Suprapubic skin (tissue), 4 donors: ENCODE measurements at places on chromosomes 12 and 14.

- DNase-seq = no peak
Observed at GRCh38 chr14:38964630-38965029, 138.4 kb downstream of the SEC23A start.

DNA sequence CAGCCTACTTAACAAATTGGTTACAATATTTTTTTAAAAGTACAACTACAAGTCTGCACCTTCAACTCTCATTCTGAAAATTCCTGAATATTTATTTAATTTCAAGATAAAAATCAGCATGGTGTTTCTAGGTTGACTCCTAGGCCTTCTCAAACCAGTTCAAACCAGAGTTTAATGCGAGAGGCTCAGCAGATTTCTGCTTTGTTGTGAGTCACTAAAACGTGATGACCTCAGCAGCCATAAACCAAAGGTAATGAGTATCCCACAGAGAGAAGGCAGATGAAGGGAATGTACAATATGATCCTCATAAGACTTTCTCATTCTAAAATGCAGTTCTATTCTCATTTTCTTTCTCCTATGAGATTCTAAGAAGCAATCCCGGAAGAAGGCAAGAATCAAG is 1.5 kb downstream of the PRDM4 start:
- DNase-seq = no peak

GRCh38 chr14:21575661-21576060 is 4.2 kb downstream of the OR10G3 start:
- no peak for DNase-seq

DNA sequence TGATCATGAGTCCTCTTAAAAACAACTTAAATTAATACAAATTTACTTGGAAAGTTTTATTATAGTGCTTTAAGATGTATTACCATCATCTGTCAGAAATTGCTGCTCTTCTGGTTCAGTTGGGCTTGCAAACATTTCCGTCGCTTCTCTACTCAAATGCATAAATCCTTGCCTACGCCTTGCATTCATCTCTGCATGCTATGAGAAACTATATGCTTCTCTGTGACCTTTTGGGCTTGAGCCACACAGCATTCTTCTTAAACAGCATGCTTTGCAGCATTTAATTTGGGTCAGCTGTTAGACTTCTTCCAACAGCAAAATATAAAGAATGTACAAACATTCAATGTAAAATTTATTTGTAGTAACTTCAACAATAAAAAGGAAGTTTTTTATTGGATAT is 305.7 kb upstream of the FLRT2 start:
- DNase-seq = no peak

DNA sequence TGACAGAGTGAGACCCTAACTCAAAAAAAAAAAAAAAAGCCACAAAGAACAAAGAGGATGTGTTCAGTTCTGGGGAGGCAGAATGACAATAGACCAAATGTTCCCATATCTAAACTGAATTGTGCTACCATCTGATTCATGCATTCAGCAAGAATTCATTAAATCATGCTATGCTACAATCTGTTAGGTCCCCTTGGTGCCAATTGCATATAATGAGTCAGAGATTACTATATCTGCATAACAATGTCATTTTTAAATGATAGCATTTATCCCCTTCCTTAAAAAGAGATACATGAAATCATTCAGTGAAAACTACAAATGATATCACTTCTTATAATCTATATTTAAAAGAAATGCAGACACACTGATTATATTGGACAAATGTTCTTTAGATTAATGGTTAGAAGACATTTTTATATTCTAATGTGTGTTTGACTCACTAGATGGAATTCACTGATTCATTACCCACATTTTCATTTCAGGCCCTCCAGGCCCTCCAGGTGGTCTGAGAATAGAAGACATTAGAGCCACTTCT is 207.6 kb upstream of the PDZRN4 start:
- DNase-seq = no peak

GRCh38 chr14:54792288-54792687 is 110.3 kb downstream of the GCH1 start:
- DNase-seq = no peak

DNA sequence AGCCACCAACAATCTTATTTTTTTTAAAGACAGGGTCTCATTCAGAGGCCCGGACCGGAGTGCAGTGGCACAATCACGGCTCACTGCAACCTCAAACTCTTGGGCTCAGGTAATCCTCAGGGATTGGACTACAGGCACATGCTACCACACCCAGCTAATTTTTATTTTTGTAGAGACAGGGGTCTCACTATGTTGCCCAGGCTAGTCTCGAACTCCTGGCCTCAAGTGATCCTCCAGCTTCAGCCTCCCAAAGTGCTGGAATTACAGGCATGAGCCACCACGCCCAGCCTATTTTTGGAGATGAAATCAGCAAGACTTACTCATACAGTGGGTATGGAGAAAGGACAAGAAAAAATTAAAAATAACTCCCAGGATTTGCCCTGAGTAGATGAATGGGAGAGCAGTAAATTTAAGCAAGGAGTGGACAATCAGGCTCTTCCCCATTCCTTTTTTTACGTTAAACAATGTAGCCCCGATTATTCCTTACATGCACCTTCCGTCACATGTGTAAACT is 13.2 kb downstream of the FMNL3 start:
- no peak for DNase-seq

GRCh38 chr14:69876848-69877306 is 2.3 kb upstream of the SMOC1 start:
- DNase-seq = no peak

GRCh38 chr14:28608851-28609828 is 157.4 kb upstream of the FOXG1 start:
- DNase-seq = no peak

GRCh38 chr12:16323010-16323409 is 24.4 kb upstream of the MGST1 start:
- no peak for DNase-seq

GRCh38 chr12:46661110-46661845 is 164.5 kb downstream of the SLC38A4 start:
- no peak for DNase-seq

DNA sequence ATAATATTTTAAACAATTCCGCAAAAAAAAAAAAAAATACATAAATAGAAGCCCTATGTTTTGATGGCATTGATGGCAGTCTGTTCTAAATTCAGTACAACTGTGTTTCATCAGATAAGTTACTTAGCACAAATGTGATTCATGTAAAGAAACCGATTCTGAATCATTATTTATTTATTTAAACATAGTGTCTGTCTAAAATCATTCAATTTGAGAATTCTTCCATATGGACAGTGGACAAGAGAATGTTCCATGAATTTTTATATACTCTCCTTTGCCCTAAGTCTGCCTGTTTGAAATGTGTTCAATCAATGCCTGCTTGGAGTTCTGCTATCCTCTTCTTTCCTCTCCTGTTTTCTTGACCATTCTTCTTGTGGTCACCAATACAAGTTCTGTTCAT is 126.5 kb downstream of the PDE3A start:
- DNase-seq = no peak

DNA sequence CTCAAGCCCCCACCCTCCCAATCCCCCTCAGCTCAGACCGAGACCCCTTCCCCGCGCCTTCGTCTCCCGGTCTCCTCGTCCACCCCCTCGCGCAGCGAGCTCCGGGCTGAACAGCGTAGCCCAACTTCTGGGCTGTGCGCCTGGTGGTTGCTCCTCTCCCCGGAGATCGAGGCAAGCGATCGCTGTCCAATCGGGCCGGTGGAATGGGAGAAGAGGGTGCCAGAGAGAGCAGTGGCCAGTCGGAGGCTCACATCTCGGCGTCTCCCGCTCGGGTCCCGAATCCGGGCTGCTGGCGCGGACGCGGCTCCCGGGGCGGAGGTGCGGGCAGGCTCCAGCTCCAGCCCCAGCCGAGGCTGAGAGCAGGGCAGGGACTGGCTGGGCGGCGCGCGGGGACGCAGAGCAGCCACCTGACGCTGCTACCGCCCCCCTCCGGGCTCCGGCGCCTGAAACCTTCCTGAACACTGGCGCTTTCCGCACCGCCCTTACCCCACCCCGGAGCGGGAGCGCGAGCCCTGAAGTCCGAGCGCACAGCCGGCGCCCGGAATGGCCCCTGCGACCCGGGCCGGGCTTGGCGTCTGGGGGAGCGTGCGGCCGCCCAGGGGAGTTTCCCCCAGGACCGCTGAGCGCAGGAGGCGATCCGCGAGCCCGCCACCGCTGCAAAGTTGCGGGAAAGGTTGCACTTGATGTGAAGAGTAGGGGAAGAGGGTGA is 508 bp upstream of the KCNH5 start:
- DNase-seq = no peak

DNA sequence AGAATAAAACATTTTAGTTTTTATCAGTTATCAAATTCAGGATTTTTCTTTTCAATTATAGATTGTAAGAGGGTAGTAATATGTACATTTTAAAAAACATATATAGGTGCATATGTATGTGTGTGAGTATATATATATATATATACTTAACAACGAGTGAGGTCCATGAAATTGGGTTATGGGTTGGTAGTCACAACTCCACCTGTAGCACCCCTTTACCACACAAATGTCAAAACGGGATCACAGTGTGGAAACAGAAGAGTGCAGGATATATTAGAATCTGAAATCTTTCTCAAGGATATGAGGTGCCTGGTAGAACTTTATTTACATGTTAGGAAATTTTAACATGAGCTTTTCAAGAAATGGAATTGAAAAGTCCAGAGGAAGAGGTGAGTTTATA is 31.3 kb downstream of the MIA2 start:
- no peak for DNase-seq

- no peak for DNase-seq
Observed at GRCh38 chr14:84988357-84988756, 541.6 kb upstream of the FLRT2 start.

GRCh38 chr12:25744313-25744712 is 191.2 kb upstream of the LMNTD1 start:
- no peak for DNase-seq

GRCh38 chr12:71710276-71711125 is 24.6 kb downstream of the TMEM19 start:
- no peak for DNase-seq

GRCh38 chr12:21566223-21566906 is 38.3 kb downstream of the GYS2 start:
- DNase-seq = no peak

DNA sequence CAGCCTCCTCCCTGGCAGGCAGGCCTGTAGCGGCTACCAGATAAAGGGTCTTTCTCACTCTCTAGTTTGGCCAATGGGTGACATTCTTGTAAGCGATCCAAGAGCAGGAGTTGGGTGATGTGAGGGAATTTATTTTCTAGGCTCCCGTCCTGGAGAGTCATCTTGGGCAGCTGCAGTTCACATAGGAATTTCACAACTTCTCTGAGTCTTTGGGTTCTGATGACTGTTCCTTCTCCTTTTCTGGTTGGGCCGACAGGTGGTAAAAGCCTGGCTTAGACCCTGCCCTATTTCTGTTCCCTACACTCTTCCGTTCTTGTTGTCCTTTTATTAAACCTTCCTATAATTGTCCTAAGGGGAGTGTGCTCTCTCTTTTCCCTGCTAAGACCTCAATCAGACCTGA is 42.6 kb upstream of the POC1B start:
- DNase-seq = no peak

DNA sequence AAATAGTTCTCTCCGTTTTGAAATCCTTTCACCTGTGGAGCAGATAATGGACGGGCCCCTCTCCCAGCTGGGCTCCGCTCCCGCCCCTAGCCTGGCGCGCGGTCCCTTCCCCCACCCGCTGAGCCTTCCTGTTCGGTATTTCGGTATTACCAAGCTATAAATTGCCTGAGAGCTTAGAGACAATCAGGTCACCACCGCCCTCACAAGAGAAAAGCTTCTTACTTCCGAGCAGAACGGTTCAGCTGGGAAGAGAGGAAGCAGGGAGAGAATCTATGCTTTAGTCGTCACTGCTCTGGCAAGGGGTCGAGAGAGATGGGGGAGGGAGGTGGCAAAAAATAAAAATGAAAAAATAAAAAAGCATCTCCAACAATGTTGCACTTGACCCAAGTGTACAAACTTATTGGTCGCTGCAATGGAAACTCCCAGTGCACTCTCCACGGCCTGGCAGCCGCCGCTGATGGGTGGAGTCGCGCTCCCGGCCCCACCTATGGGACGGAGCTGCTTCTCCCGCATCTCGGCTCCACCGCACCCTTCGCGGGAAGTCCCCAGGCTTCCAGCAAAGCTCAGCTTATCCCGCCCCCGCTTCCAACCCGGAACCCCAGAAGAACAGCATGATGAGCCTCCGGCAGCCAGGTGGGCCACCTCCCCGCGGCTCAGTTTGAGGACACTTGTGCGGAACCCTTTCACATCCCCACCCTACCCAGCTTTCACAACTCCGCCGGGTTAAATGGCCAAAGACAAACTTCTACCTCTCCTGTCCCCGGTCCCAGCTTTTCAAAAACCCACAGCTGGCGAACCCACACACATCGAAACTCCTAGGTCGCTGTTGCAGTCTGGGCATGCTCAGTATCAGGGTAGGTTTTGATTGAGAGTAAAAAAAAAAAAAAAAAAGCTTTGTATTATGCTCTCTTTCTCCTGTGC is 832 bp upstream of the SYT1 start:
- no peak for DNase-seq

DNA sequence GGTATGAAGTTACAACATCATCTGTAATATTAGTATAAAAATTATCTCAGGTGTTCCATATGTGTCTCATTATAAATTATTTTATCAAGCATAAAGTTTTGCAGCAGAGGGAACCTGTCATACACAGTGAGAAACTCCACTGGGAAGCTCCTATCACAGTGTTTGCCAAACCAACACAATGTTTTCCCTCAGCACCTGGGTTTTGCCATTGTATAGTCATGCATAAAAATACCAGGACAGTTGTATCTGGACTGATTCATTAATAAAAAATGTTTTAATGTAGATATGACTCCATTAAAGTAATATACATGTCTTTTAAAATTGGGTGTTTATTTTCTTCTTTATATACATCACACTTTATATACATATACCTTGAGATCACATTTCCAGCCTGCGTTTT is 56.6 kb downstream of the METTL25 start:
- no peak for DNase-seq

GRCh38 chr14:99324291-99324690 is 52.3 kb upstream of the BCL11B start:
- peak; percentile 44 for DNase-seq

GRCh38 chr12:124786061-124786964 is 77.4 kb downstream of the SCARB1 start:
- no peak for DNase-seq

DNA sequence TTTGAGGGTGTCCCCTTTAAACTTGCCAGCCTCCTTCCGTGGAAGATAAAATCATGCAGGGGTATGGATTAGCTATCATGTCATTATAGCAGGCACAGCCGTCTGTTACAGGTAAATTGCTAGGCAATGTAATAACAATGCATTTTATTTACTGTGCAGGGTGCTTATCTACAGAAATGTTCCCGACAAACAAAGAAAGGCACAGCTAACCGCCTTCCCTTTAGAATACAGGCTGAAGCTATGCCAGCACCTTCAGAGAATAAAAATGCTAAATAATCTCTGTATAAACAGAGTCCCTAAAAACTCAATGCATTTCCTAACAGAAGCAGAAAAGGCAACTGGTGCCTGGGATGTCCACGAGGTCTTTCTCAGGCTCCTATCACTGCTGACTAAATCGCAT is 239.2 kb downstream of the SPTSSA start:
- no peak for DNase-seq

DNA sequence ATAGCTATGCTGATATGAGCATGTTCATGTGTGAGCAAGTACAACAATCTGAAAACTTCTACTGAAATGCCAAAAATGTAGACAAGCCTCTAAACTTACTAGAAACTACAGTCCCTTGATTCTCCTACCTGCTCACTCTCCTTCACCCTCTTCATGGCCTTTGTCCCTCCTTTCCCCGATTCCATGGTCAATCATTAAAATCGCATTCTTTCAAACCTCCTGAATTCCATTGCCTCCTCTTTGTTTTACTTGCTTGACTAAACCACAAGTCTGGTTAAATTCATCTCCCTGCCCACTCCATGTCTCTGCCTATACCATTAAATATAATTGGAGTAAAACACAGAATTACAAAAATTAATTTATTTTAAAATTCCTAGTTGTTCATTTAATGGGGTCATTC is 33.0 kb upstream of the SSTR1 start:
- no peak for DNase-seq
